ENCODE measurements at places on chromosomes 6 and 20.

DNA sequence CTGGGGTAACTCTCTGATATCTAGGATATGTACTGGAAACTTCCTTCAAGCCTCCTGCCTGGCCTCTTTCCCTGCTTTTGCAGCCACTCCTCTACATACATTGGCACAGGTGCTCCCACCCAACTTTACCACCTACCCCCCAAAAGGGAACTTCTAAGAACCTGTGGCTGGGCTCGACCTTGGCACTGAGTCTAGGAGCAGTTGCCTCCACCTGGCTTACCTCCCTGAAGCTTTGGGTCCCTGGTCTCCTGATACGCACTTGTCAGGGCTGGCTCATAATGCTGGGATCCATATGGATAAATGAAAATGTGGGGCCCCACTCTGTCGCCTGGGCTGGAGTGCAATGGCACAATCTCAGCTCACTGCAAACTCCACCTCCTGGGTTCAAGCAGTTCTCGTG lies 56.2 kb downstream of the SSR1 start:
- no peak for DNase-seq

DNA sequence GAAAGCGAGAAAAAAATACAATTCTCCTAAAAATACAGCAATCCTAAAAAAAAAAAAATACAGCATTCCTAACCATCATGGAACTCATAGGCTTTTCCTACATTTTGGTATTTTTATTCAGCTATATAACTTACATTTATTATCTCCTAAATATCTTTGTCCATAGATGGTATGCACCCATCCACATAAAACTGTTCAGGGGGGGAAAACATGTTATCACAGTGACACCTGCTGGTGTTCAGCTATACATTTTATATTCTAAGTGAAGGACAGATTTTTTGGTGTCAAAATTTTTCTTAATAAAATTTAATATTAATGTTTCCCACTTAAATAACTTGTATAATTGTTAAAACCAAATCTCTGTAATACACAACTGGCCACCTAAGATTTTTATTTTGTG lies 58.0 kb downstream of the BLOC1S5 start:
- peak; percentile 3 for DNase-seq

DNA sequence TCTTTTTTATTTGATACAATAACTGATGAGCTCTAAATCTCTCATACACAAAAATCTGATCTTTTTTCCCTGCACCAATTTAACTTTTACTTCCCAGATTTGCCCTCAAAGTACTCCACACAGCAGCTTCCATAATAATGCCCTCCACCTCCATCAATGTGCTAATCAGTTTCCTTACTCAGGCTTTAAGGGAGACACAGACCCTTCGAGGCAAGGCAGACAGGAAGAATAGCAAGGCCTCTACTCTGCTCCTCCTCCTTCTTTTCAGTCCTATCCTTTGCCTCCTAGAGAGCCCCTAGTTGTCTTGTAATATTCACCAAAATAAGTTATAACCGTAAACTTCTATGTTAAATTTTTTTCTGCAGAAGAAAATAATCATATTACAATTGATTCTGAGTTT lies 444.9 kb upstream of the RNF217 start:
- no peak for DNase-seq

- DNase-seq: peak; percentile 53
These were observed 1019.3 kb upstream of the ADGRB3 start for GRCh38 chr6:67615796-67616195.

DNA sequence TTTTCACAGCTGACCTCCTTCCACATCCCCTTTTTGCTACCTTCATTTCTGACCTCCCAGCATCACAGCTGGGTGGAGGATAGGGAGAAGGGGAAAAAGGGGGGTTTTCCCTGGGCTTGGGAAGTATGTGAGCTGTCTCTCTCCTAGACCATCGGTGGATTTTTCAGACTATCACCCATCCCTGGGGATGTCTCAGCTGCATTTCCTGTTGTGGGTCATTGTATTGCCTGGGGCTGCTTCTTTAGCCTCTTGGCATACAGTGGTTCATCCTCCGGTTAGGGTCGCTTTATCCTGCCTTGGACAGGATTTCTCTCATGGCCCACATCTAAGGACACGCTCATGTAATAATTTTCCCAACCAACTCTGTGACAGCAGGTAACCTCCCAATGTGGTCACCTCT lies 142.5 kb upstream of the ARG1 start:
- no peak for DNase-seq

- DNase-seq: no peak
These were observed 7.4 kb upstream of the RBCK1 start for GRCh38 chr20:400454-401275.

- no peak for DNase-seq
These were observed 20.9 kb upstream of the STK35 start for GRCh38 chr20:2080532-2081224.

GRCh38 chr6:135423649-135424128 lies 73.9 kb downstream of the AHI1 start:
- peak; percentile 24 for DNase-seq

- DNase-seq: no peak
These were observed at the start of gene TMEM151B for GRCh38 chr6:44269921-44270525. TMEM151B (plus strand) TSS chr6:44270450; CDS start chr6:44270743, 293 bp downstream.

DNA sequence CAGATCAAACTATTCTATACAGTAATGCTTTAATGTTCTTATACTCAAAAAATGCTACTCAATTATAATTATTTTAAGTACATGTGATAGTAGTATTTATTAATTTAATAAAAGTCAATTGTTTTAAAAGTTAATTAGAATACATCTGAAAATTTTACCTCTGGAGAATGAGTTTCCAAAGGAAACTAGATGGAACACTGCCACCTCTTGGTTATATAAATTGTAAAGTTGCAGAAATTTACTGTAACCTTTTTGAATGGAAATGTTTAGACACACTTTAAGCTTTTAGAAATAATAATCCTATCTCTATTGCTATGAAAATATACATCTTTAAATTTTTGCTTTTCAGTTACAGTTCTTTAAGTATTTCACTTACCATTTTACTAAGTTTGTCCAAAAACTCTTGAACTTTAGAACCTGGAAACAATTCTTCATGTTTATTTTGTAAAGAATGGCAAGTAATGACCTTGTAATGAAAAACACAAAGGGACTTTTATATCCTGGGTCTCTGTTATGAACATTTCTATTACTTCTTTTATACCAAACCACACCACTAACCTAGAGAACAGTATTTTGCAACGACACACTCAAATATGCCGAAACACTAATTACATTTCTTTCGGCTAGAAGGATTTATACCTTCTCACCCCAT lies 10.9 kb upstream of the BMP5 start:
- no peak for DNase-seq

- DNase-seq: no peak
These were observed 515.5 kb downstream of the QKI start for GRCh38 chr6:163930012-163930411.

DNA sequence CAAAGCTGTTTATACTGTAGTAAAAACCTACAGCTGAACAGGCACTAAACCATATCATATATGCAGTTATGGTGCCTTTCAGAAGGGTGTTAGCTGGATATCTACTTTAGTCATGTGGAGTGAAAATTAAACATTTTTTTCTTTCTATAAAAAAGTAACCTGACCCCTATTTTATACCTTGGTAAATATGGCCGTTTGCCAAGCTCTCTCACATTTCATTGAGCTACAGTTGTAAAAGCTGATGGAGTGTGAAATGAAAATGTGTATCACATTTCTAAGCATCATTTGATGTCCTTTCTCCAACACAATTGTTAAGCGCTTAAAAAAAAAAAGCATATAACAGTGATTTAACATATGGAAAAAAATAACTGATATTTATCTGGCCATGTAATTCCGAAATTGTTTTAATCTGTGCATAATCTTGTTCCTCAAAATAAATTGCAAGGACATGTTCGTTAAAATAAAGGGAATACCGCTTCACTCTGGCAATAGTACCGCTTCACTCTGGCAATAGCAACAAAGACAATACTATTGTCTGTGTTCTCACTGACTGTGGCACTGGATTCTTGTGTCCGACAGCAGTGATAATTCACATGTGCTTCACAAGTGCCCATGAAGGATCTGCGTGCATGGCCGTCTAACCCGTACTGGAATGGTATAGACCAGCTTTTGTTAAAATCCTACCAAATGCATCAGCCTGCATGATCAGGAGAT lies 391.8 kb upstream of the SOX4 start:
- DNase-seq: no peak

- peak; percentile 31 for DNase-seq
These were observed 86.0 kb downstream of the DHX35 start for GRCh38 chr20:39048000-39048696.

GRCh38 chr20:25352746-25353145 lies 37.9 kb downstream of the ABHD12 start:
- no peak for DNase-seq

DNA sequence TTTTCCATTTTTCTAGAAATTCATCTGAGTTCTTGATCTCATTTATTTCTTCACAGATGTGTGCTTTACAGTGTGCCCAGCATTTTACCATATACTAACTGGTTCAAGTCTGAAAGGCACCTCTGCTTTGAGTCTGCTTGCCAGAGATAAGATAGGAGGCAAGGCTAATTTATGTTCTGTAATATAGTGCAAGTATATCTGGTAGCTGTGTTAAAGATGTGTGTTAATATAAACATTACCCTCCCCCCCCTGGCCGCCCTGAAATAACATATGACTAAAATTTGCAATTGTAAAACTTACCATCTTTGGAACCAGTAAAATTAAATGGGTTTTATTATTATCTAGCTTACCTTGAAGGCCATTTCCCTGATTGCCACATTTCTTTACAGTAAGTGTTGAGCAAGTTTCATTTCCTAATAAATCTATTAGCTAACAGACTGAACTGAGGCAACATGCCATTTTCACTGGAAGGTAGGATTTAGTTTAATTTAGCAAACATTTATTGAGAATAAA lies 2.7 kb downstream of the FBXO9 start:
- DNase-seq: no peak

- DNase-seq: peak; percentile 58
These were observed 170.9 kb upstream of the AKAP12 start for GRCh38 chr6:151068761-151069312.

- no peak for DNase-seq
These were observed 202.9 kb downstream of the GMPR start for GRCh38 chr6:16441262-16441661.

- no peak for DNase-seq
These were observed 132.7 kb upstream of the TCF21 start for GRCh38 chr6:133756078-133756695.
